Effector CD4-positive, alpha-beta T cell (primary cell): ENCODE measurements at places on chromosomes 13 and 19.

- no peak for DNase-seq
Measured at GRCh38 chr13:39959497-39960144, 304.2 kb downstream of the COG6 start.

GRCh38 chr19:55373993-55374757 lies 2.5 kb upstream of the TMEM190 start:
- DNase-seq = no peak

DNA sequence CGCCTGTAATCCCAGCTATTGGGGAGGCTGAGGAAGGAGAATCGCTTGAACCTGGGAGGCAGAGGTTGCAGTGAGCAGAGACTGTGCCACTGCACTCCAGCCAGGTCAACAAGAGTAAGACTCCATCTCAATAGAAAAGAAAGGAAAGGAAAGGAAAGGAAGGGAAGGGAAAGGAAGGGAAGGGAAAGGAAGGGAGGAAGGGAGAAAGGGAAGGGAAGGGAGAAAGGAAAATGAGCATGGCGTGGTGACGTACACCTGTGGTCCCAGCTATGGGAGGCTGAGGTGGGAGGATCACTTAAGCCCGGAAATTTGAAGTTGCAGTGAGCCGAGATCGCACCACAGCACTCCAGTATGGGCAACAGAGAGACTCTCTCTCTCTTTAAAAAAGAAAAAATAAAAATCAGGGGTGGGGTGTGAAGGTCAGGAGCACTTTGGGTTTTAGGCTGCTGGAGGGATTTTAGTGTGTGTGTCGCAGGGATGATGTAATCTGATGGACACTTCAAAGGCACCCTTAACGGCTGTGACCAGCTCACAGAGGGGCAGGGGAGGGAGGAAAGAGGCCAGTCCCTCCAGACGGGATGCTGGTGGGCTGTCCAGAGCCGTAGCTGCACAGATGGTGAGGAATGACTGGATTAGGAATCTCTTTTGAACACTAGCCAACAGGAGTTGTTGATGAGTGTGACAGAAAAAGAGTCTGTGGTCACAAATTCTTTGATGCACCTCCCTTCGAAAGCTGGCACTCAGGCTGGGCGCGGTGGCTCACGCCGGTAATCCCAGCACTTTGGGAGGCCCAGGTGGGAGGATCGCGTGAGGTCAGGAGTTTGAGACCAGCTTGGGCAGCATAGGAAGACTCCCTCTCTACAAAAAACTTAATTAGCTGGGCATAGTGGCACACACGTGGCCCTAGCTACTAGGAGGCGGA lies 27.6 kb downstream of the TMPRSS9 start:
- DNase-seq = no peak

- no peak for DNase-seq
Measured at GRCh38 chr19:30421571-30421970, 49.4 kb downstream of the ZNF536 start.

- DNase-seq = no peak
Measured at GRCh38 chr19:55068950-55069864, 6.3 kb upstream of the RDH13 start.
